Upper lobe of right lung (tissue), 1 donor: ENCODE measurements at places on chromosomes 5 and 9. TPM values are rescaled to one million over a fixed set of nuclear protein-coding genes. Genes with fewer than 3 reads are reported as not detected.

NR2F1 gene
- 83.2 TPM for total RNA-seq

- H3K4me3 ChIP-seq, result no peak overlapping the region
- no peaks in the 10 kb centered on the region for H3K27me3 ChIP-seq
- peaks cover 41% of the 10 kb centered on the region for H3K4me1 ChIP-seq
- no peak for DNase-seq
- peaks cover 16% of the 10 kb centered on the region for H3K36me3 ChIP-seq
Observed at GRCh38 chr5:132447196-132447595, 43.4 kb downstream of the IRF1 start.

DNA sequence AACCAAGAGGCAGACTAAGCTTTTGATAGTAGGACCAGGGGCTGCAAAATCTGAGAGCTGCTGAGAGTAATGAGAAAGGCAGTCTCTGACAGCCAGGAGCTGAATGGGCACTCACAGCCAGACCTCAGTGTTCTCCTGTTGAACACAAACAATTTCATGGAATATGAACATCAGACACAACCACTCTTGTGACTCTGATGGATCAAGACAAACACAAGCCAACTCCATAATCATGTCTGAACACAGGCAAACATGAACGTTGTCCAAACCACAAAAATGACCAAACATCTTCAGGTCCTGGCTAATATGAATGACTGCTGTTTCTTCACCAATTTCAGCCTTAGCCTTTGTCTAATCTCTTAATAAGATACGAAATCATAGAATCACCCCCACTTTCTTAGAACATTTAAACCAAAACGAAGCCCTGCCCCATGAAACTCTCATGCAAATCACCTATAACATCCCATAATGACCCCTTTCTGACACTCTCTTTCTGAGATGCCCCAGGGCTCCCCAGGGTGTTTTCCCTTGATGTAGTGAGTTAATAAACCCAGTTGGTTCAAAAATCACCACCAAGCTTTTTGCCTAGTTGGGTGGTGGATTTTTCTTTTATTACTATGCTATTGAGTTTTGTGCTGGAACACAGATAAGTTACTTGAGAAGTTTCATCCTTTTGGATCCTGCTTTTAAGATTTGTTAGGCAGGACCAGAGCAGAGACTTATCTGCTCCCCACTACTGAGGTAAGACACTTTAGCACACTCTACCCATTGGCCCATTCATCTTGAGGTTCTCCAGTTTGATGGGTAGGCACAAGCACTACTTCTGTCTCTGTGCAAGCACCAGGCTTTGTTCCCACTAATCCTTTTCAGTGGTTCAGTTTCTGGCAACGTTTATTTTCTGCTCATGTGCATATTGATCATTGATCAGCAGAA lies 5.9 kb upstream of the ERAP2 start:
- H3K27me3 ChIP-seq, result no peaks in the 10 kb centered on the region
- no peak overlapping the region for H3K4me3 ChIP-seq
- no peak for DNase-seq
- H3K27ac ChIP-seq, result no peak overlapping the region
- no peaks in the 10 kb centered on the region for H3K36me3 ChIP-seq
- H3K4me1 ChIP-seq, result peaks cover 3% of the 10 kb centered on the region

- no peak overlapping the region for H3K27ac ChIP-seq
- no peaks in the 10 kb centered on the region for H3K4me1 ChIP-seq
- no peak for DNase-seq
- no peaks in the 10 kb centered on the region for H3K27me3 ChIP-seq
- no peaks in the 10 kb centered on the region for H3K36me3 ChIP-seq
Observed at GRCh38 chr5:128241051-128241695, 157.6 kb downstream of the SLC12A2 start.

FAT2 gene
- total RNA-seq, result 0.41 TPM

GRCh38 chr5:118989816-118990215 lies 1.5 kb upstream of the DTWD2 start:
- no peak for DNase-seq
- H3K27me3 ChIP-seq, result no peaks in the 10 kb centered on the region
- H3K36me3 ChIP-seq, result no peaks in the 10 kb centered on the region
- no peaks in the 10 kb centered on the region for H3K4me1 ChIP-seq

DNA sequence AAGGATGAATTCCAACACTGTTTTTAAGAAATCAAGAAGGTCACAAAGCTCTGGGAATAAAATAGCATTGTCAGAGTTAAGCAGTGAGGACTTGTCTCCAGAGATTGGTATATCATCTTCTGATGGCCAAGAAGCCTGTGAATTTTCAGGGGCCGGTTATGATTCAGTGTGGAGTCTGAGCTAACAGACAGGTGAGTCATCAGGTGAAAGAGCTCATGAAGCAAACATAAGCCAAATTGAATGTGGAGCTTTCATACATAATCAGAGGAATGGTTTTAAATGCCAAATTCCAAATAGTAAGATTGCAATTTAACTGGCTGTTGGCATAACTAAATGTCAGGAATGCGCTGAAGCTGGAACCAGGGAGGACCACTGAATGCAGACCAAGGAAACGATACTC lies 494.2 kb downstream of the MTRR start:
- H3K27me3 ChIP-seq, result no peaks in the 10 kb centered on the region
- no peak overlapping the region for H3K27ac ChIP-seq
- H3K36me3 ChIP-seq, result no peaks in the 10 kb centered on the region
- DNase-seq, result no peak
- H3K4me3 ChIP-seq, result no peak overlapping the region

GALNT12 gene
- total RNA-seq, result 28.3 TPM

- H3K27me3 ChIP-seq, result no peaks in the 10 kb centered on the region
- no peak overlapping the region for H3K4me3 ChIP-seq
- H3K4me1 ChIP-seq, result no peaks in the 10 kb centered on the region
Observed at GRCh38 chr9:108612513-108612912, 243.3 kb downstream of the ACTL7B start.

GRCh38 chr9:7089406-7090193 lies 331.8 kb downstream of the KDM4C start:
- peaks cover 5% of the 10 kb centered on the region for H3K36me3 ChIP-seq
- no peak overlapping the region for H3K27ac ChIP-seq
- H3K4me3 ChIP-seq, result no peak overlapping the region
- no peak for DNase-seq

CBY3 gene
- total RNA-seq, result not detected

FAM200C gene
- 2.8 TPM for total RNA-seq

ANKRD31 gene
- 0.14 TPM for total RNA-seq

DNA sequence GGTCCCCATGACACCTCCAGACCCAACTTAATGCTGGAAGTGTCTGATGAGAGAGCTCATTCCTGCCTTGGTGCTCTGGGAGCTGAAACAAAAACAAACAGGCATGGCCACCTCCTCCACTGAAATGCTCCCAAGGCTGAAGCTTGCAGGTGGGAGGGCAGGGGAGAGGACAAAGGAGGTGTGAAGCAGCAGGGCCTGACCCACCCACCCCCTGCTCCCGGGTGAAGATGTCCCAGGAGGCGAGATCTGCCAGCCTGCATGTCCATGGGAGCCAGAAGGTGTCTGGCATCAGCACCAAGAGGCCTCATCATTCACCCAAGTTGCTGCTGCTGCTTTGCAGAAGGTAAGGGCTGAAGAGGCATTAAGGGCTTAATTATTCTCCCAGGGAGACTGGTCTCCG lies 4.2 kb upstream of the CCIN start:
- H3K27ac ChIP-seq, result peak overlapping the region; percentile 17
- H3K36me3 ChIP-seq, result no peaks in the 10 kb centered on the region
- H3K4me1 ChIP-seq, result peaks cover 23% of the 10 kb centered on the region
- no peak for DNase-seq

- no peaks in the 10 kb centered on the region for H3K27me3 ChIP-seq
- no peak for DNase-seq
- no peak overlapping the region for H3K4me3 ChIP-seq
- no peaks in the 10 kb centered on the region for H3K4me1 ChIP-seq
Observed at GRCh38 chr5:86329318-86329717, 288.4 kb upstream of the COX7C start.

RLN2 gene
- total RNA-seq, result not detected

DNA sequence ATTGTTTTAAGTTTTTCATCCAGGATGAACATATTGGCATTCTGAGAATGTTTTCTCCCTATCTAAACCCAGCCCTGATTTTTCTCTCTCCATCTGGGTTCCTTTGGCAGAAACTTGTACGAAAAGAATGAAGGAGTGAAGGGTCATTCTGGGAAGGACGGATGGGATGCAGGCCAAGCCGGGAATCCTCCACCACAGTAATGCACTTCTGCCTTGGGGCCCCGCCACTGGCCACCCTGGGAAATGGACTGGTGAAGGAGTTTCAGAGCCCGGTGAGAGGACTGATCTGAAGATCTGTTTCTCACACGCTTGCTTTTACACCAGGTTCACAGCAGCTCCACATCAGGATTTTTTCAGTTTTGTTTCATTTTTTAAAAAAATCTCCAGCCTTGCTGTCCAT lies 554.8 kb downstream of the BNC2 start:
- no peak overlapping the region for H3K4me3 ChIP-seq
- H3K4me1 ChIP-seq, result no peaks in the 10 kb centered on the region
- H3K36me3 ChIP-seq, result no peaks in the 10 kb centered on the region
- no peak for DNase-seq
- no peak overlapping the region for H3K27ac ChIP-seq
- no peaks in the 10 kb centered on the region for H3K27me3 ChIP-seq

LPAR1 gene
- total RNA-seq, result 18.2 TPM

DNA sequence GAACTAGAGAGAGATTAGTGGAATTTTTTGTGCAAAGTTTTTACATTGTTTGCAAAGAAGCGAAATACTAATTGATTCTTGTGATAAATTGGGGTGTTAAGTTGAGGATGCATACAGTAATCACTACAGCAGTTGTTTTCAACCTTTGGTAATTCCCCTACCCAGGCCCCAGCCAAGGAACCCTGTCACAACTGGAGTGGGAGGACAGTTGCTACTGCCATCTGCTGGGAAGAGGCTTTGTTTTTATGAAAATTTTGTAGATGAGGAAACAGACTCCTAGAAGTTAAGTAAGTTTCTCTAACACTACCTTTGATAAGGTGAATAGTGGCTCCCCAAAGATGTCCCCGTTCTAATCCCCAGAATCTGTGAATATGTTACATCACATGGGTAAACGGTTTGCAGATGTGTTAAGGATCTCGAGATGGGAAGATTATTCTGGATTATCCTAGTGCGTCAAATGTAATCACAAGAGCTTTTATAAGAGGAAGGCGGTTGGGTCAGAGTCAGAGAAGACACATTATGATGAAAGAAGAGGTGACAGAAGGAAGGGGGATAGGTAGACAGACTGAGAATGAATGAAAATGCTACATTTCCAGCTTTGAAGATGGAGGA lies 34.0 kb upstream of the PPP1R2B start:
- H3K27ac ChIP-seq, result no peak overlapping the region
- no peaks in the 10 kb centered on the region for H3K27me3 ChIP-seq
- no peaks in the 10 kb centered on the region for H3K4me1 ChIP-seq

GRCh38 chr9:105683688-105684275 lies 10.6 kb upstream of the TMEM38B start:
- H3K36me3 ChIP-seq, result no peaks in the 10 kb centered on the region
- H3K4me3 ChIP-seq, result no peak overlapping the region
- no peak overlapping the region for H3K27ac ChIP-seq
- no peaks in the 10 kb centered on the region for H3K4me1 ChIP-seq
- DNase-seq, result no peak
- H3K27me3 ChIP-seq, result no peaks in the 10 kb centered on the region

GRCh38 chr5:132258102-132259068 lies 889 bp downstream of the PDLIM4 start:
- H3K4me1 ChIP-seq, result peaks cover 23% of the 10 kb centered on the region
- peak; percentile 61 for DNase-seq
- peak overlapping the region; percentile 48 for H3K4me3 ChIP-seq
- no peaks in the 10 kb centered on the region for H3K36me3 ChIP-seq

RIC1 gene
- total RNA-seq, result 23.9 TPM

PLPPR1 gene
- 5.0 TPM for total RNA-seq

PCSK1 gene
- total RNA-seq, result not detected

CCNG1 gene
- 118 TPM for total RNA-seq

FBXO4 gene
- total RNA-seq, result 11.1 TPM

DNA sequence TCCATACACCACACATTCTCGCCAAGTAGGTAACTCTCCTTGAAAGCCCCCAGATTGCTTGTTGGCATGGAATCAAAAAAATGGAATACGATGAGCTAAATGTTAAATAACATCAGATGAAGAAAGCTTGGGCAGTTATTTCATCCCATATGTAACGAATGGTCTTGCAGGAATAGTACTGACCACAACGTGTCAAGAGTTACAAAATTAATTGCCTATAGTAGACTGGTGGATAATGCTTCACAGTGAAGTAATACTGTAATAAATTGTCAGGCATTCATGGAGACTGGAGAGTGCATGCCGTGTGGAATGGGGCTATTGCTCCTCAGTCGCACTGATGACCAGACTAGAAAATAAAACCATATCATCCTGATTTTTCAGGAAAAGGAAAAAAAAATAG lies 1628.7 kb downstream of the MAT2B start:
- no peaks in the 10 kb centered on the region for H3K27me3 ChIP-seq
- no peak for DNase-seq
- no peaks in the 10 kb centered on the region for H3K4me1 ChIP-seq
- H3K36me3 ChIP-seq, result no peaks in the 10 kb centered on the region
- H3K27ac ChIP-seq, result no peak overlapping the region
- H3K4me3 ChIP-seq, result no peak overlapping the region

ERGIC1 gene
- total RNA-seq, result 186 TPM

SLC6A19 gene
- total RNA-seq, result not detected

DNA sequence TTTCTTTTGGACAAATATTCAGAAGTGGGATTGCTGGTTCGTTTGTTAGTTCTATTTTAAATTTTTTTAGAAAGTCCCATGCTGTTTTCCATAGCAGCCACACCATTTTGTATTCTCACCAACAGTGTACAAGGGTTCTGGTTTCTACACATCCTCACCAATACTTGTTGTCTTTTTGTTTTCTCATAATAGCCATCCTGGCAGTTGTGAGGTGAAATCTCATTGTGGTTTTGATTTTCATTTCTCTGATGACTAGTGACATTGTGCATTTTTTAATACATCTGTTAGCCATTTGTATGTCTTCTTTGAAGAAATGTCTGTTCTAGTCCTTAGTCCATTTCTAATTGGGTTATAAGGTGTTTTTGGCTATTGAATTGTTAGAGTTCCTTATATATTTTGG lies 214.3 kb downstream of the ARRDC3 start:
- DNase-seq, result no peak
- H3K27me3 ChIP-seq, result no peaks in the 10 kb centered on the region
- H3K27ac ChIP-seq, result no peak overlapping the region
- no peaks in the 10 kb centered on the region for H3K36me3 ChIP-seq
- H3K4me1 ChIP-seq, result no peaks in the 10 kb centered on the region

CNTNAP3 gene
- total RNA-seq, result 5.2 TPM
